ENCODE measurements at places on chromosomes 13 and 19.

GRCh38 chr13:85626603-85627002 is 172.6 kb downstream of the SLITRK6 start:
- no peak for DNase-seq

DNA sequence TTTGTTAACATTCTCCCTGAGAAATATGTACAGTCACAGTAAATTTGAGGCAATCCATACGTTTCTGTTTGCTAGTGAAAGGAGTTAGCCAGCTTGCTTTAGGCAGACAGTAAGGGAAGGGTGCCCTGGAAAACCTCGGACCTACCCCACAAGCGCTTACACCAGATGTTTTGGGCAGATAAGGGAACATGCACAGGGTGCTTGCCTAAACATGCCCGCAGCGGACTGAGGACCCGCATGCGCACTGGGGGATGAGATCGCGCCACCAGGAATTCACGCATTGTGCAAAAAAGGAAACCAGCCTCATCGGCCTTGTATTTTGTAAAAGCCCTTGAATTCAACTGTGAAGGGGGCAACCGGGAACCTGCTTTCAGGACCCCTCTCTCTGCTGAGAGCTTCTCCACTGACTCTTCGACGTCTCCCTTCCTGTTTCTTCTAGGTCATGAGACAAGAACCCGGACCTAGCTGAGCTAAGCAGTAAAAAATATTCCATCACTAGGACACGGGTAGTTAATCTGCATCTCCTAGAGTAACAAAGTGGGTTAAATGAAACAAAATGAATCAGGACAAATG is 1399.2 kb upstream of the ATXN8OS start:
- no peak for DNase-seq

GRCh38 chr13:70043685-70044084 is 63.9 kb upstream of the ATXN8OS start:
- DNase-seq, result no peak

- peak; percentile 39 for DNase-seq
These were observed 45.7 kb upstream of the C1QTNF9 start for GRCh38 chr13:24263632-24264031.

DNA sequence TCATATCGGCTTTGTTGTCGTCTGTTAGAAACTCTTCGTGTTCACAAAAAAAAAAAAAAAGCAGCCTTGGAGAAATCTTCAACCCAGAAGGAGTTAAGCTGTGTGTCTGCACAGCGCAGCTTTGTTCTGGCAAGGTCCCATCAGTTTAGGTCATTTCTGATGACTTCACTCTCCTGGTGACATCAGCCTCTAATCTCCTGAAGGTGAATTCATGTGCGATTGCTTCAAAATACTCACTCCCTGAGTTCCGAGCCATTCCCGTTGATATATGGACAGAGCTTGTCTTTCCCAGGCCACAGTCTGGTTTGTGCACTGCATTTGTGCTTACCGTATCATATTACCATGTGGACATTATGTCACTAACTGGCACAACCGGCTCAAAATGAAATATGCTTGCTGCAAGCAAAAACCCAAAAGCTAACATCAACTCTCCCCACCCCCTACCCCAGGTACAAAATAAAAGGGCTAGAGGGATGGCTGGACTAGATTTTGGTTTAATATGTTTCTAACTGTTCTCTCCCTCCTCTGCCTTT is 342.4 kb downstream of the KCNRG start:
- DNase-seq, result no peak

- peak; percentile 64 for DNase-seq
These were observed 1.1 kb downstream of the FOXO1 start for GRCh38 chr13:40665126-40666044.

DNA sequence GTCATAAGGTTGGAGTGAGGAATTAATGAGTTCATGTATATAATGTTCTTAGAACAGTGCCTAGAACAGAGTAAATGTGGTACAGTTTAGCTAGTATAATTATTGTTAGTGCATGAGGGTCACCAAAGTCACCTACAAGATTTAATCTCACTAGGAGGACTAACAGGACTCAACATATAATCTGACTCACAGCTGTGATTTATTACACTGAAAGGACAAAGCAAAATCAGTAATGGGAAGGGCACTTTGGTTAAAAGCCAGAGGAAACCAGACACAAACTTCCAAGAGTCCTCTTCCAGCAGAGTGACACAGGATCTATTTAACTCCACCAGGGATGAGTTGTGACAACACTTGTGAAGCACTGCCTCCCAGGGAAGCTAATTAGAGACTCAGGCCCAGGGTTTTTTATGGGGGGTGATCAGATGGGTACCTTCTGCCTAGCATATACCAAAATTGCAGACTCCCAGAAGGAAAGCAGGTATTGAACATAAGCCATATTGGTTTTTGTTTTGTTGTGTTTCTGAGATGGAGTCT is 341.2 kb upstream of the DACH1 start:
- no peak for DNase-seq

GRCh38 chr13:72405441-72405840 is 322.0 kb downstream of the MZT1 start:
- DNase-seq, result no peak

DNA sequence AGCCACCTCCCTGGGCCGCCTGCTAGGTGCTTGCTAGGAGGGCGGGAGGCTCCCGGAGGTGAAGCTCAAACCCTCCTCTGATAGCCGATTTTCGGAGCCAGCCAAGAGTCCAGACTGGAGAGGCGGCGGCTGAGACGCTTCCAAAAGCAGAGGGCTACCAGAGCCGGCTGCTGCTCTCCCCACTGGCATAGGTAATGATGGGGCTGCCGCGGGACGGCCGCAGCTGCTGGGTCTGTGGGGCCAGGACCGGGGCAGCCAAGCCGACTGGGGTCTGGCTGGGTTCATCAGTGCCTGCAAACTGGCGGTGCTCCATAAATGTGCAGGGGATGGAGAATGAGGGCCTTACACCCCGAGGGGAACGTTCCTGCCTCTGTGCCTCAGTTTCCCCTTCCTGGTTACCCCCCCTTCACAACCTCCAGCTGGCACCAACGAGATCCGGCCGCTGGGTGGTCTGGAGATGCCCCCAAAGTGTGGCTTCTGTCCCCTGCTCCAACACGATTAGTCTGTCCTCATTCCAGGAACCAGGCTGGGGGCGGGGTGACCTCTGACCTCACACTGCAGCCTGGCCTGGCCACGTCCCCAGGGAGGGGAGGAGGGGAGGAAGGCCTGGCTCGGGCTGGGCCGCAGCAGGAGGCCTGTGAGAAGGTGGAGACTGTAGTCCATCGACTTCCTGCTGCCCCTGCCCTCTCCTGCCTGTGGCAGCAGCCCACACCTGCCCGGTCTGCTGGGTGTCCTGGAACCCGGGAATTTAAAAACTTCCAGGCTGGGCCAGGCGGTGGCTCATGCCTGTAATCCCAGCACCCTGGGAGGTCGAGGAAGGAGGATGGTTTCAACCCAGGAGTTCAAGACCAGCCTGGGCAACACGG is 3.8 kb upstream of the WDR18 start:
- no peak for DNase-seq

GRCh38 chr13:84405286-84405685 is 523.0 kb upstream of the SLITRK1 start:
- no peak for DNase-seq

DNA sequence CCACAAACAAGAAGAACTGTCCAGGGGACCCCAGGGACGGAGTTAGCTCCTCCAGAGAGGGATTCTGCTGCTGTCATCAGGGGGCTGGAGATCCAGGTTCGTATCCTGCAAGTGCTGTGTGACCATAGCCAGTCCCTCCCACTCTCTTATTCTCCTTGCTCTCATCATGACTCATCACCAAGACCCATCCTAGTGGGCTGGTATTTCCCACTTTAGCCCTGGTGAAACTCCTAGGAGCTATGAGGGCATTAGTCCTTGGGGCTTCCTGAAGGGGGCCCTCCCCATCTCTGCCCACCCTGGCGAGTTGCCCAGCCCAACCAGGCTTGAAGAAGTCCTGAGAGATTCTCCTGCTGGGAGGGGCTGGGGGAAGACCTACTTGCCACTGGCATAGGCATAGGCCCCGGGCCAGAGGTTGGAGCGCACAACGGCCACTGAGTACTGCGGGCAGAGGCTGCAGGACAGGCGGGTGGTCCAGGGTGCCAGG is 7.5 kb upstream of the DMWD start:
- no peak for DNase-seq

DNA sequence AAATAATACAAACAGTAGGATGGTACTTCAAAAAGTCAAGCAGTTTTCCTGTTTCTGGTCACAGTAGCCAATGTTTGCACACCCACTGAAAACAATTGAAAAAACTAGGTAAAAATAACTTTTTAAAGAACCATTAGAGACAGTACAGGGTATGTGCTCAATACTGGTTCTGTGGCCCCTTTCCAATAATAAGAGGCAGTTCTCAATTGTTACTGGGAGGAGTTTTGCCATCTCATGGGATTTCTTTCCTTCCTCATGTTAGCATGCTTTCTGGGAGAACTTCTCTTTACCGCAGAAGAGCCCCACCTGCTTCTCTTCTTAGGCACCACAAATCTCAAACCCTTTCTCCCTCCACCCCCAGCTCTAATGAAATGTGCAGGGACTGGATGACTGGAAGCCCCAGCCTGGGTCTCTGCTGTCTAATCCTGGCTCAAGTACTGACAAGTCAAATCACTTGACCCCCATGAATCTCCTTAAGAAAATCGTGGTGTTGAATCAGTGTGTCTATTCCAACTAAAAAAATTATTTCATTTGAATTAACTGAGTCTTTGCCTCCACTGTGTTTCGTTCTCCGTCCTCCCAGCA is 14.6 kb downstream of the METTL21C start:
- no peak for DNase-seq

GRCh38 chr13:76733671-76734070 is 152.5 kb downstream of the KCTD12 start:
- DNase-seq, result no peak

DNA sequence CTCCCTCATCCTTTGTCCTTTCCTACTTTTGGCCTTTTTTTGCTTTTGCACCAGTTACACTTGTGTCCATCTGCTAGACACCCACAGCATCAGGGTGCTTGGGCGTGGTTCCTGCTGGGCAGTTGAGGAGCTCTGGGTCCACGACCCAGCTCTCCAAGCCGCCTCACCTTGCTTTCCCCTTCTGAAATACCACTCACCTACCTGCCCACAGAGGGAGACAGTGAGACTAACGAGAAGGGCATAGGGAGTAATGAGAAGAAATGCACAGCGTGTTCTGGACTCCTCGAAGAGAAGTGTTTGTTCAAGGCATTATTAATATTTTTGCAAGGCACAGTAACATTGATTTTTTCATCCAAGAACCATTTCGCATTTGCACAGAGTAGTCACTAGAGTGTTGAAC is 92.9 kb downstream of the DNAJC15 start:
- no peak for DNase-seq

DNA sequence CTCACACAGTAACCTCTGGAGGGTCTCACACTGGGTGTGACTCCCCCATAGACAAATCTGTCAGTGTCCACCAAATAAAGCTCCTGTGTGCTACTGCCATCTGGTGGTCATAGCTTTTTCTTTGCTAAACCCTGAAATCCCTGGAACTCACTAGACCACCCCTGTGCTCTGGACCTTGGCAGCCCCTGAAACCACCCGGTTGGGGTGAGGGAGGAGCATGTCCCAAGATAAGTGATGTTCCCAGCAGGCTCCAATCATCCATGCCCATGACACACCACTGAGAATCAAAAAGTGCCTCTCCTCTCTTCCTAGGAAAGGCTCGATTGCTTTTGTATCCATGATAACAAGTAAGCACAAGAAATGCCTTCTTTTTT is 6.5 kb upstream of the HSD17B14 start:
- DNase-seq, result peak; percentile 63

DNA sequence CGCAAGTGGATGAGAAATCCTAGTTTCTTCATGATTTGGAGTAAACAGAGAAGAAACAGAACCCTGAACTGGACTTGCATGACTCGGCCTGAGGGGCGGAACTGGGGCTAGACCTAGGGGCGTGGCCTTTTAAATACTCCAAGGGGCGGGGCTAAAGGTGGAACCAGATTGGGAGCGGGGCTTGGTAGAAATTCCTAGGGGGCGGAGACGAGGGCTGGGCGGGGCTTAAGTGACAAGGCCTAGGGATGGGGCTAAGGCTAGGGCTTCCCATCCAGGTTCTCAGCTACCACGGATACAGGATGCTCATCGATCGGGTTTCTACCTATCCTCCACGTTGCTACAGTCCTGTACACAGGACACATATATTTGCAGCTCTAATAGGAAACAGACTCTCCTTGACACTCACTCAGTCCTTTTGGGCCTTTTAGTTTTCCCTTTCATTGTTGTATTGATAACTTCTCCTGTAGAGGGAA is 372 bp upstream of the ZNF699 start:
- DNase-seq, result no peak

DNA sequence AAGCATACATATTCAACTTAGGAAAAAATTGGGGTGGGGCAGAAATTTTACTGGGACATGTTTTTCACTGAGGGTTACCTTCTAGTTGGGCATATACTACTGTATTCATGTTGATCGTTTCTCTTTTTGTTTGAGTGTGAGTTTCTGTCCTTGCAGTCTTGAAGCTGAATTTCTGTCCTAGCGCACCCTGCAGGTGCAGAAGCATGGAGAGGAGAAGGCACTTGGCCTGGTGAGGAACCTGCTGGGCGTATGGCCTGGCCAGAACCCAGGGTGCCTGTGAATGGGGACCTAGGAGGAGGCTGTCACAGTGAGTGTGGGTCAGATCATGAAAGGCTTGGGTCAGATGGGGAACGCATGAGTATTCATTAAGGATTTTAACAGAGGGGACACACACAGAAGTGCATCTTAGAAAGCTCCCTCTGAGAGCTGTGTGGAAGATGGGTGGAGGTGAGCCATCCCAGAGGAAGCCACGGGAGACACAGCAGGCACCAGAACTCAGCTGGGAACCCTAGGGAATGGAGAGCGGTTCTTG is 36.8 kb downstream of the SERP2 start:
- DNase-seq, result no peak

DNA sequence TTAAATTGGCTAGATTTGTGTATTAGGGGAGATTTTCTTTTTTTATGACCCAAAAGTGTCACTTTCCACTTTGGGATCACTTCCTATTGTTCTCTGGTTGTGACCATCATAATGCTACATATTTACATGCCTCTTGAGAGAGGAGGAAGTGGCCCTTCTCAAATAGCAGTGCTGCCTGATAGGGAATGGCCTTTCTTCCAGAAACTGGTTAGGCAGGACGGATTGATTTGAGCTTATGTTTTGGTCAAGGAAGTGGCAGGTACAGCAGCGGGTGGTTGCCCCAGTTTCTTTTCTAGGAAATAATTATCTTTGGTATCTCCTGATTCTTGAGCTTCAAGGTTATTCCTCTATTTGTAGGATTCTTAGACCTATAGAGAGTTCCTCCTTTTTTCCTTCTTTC is 21.9 kb upstream of the WTIP start:
- DNase-seq, result no peak

GRCh38 chr19:2289714-2290435 is 7.9 kb upstream of the PEAK3 start:
- DNase-seq, result peak; percentile 85

Data from activated CD8-positive, alpha-beta memory T cell treated with anti-CD3 and anti-CD28 coated beads, Interleukin-2, amount 10 ng/mL, durations not matched to agents 7 days and 5 days (primary cell).